ENCODE measurements at places on chromosomes 13 and 19.

DNA sequence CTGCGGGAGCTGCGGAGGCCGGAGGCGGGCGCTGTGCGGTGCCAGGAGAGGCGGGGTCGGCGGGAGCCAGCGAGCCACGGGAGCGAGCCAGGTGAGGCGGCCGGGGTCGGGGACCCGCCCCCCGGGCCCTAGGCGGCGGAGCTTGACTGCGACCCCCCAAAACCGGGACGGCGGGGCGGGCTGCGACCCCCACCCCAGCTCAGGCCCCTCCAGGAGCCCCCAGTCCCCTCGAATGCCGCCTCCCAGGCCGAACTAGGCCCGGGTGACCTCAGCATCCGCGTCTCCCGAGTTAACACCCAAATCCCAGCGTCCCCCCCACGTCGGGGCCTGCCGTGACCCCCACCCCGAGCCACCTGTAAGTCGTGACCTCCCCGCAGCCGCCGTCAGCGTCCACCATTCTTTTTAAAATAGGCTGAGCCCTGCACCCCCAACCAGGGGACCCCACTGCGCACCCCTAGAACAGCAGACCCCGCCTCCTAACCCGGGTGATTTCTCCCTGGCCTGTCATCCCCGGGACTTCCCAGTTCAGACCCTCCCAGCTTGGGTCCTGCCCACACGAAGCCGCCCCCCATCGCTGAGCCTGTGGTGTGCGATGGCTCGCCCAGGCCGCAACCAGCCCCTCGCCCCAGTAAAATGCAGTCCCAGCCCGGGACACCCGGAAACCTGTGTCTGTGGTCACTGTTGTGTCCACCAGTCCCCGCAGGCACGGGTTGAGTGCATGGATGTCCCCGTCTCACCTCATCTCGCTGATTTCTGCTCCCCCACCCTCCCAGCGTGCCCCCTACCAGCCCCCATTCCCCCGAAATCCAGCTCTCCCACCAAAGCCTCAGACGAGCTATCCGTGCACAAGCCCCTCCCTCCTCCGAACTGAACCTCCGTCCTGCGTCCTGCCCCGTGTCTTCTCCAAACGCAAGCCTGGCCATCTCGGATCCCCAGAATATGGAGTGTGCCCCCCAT, 551 bp downstream of the FZR1 start:
- peak; percentile 33 for DNase-seq

- no peak for DNase-seq
Observed at GRCh38 chr13:23771552-23771951, 117.6 kb downstream of the MIPEP start.

GRCh38 chr13:114045113-114045735, 71.3 kb upstream of the C13orf46 start:
- no peak for DNase-seq

DNA sequence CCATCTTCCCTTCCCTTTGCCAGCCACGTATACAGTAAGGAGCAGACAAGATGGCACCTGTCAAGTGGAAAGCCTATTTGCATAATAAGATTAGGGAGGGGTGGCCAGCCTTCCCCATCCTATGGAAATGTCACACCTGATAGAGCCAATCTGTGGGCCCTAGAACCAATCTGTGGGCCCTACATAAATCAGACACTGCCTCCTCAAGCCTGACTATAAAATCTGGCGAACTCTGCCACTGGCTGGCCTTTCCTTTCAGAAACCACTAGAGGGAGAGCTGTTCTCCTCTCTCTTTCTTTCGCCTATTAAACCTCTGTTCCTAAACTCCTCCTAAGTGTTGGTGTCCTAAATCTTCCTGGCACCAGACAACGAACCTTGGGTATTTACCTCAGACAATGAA, 231.5 kb upstream of the KLHL1 start:
- DNase-seq: no peak

DNA sequence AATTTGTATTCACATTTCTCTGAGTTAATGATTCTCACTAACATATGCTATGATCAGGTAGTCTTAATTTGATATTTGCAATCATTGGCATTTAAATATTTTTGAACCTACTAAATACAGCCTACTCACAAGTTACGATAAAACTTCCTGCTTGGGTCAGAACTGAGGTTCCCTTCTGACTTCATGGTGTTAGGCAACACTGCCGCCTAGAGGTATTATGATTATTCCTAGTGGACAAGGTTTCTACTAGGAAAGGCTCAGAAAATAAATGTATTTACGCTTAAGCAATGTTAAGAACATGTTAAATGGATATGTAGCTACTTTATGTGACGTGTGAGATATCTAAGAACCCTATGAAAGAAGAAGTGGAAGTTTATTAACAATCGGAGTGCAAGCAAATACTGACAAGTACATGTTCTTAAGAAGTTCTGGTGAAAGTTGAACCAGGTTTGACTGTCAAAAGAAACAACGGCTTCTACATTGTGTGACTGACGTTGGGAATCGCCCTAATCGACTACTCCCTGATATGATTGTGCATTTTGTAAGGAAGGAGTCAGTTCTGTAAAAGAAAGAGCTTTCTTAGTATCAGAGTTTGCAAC, 1395.8 kb downstream of the SLITRK5 start:
- no peak for DNase-seq

- no peak for DNase-seq
Observed at GRCh38 chr13:27271570-27272096, 1.0 kb downstream of the RASL11A start.

DNA sequence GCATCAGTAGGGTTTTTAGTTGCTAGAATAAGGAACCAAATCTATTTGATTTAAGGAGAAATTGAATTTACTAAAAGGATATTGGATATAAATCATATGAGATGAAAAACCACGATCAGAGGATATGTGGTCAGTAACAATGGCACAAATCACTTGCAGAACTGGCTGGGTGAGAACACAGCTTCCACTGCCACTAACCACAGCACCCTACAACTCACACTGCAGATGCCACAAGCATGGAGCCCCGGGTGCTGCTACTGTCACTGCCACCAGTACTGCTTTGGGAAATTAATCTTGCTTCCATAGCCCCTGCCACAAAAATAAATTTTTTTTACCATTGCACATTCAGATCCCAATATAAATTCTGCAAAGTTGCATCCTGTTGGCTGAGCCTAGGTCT, 40.6 kb upstream of the KLF12 start:
- no peak for DNase-seq

DNA sequence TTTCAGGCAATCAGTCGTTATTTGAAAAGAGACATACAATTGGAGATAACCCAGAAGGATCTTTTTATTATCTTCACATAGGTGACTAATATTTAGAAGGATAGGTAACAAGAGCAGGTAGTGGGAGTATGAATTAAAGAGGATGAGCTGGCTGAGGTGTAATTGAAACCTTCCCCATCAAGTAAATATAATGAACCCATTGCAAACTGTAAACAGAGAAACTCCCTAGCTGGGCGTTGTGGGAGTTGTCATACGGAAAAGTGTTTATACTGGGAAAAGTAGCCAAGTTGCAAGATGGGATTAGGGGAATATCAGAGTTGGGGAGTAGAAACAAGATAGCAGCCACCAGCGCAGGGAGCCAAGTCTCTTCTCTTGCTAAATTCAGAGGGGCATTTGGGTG, 448.4 kb downstream of the COG6 start:
- no peak for DNase-seq

Data from heart right ventricle (tissue), 16 donors.